ENCODE measurements at places on chromosomes 12 and 14. TPM values are rescaled to one million over a fixed set of nuclear protein-coding genes. Genes with fewer than 3 reads are reported as not detected.

DNA sequence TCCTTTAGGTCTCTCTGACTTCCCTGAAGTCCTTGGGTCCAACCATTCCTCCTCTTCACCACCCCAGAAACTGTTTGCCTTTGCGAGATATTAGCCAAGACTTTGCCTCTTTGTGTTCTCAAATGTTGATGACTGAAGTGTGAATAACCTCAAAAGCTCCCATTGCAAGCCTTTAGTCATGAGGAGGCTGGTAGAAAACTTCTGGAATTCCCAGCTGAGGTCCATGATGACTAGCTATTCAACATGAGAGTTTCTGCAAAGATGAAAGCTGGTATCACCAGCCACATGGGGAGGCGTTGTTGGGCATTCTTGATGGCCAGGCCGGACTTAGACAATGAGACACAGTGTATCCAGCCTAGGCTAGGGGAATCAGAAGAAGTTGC, 111.7 kb downstream of the TBX5 start:
- no peak for DNase-seq

DNA sequence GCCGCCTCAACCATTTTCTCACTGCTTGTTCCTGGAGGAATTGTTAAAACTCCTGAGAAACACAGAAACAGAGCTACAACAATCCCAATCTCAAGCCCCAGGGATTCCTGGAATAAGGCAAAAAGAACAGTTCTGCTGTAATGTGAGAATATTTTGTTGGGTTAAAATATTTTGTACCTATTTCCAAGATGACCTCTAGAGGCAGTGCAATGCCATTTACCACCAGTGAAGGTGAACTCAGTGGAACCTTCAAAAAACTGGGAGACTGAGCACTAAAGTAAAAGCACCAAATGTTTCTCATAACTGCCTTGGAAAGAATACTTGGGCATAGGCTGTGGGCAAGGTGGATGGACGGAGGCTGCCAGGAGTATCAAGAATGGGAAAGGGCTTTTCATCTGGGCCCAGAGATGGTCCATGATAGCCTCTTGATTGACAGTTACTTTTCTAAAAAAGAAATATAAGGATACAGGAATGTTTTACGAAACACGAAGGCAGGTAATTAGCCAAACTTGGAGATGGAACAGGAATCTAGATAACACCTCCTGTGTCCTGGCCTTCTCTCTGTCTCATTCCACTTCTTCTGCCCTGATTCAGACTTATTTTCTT, 334.0 kb upstream of the FLRT2 start:
- DNase-seq = no peak

GRCh38 chr12:72829838-72830237, 557.7 kb downstream of the TRHDE start:
- no peak for DNase-seq

GRCh38 chr14:34023824-34024767, 73.2 kb upstream of the EGLN3 start:
- no peak for DNase-seq

- DNase-seq = no peak
Observed at GRCh38 chr12:87930627-87931026, 98.6 kb downstream of the C12orf50 start.

GRCh38 chr12:38689704-38690103, 215.7 kb downstream of the CPNE8 start:
- no peak for DNase-seq

GRCh38 chr12:128305336-128305892, 38.4 kb downstream of the TMEM132C start:
- no peak for DNase-seq

DNA sequence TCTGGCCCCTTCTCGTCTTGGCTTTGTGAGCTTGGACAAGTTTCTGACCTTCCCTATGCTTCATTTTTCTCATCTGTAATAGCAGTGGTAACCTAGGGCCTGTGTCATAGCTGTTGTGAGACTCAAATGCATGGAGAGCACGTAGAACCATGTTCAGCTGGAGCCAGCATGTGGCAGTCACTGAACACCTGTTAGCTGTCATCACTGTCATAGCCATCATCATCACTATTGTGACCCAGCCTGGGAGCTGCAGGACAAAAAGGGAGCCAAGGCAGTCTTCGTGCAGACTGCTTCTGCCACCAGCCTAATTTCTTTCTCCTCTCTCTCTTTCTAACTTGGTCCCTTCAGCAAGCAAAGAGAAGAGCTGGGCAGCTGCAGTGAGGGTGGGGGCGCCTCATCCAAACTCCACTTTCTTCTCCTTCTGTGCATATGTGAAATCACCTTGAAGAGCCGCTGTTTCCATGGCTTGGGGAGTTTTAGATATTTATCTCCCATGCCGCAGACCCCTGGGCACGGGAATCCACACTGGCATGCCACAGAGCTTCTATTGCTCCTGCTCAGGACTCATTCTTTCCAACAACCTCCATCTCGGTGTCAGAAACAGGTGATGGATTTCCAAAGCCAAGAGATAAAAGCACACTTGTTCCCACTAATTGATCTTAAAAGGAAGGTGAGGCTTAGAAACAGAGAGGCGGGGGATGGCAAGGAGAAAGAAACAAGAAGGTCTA, 87.0 kb downstream of the SRRM4 start:
- no peak for DNase-seq

- DNase-seq = no peak
Observed at GRCh38 chr14:86179980-86180379, 650.0 kb downstream of the FLRT2 start.

GRCh38 chr14:77474479-77475177, 16.7 kb downstream of the AHSA1 start:
- DNase-seq = no peak

- no peak for DNase-seq
Observed at GRCh38 chr12:116297224-116297834, 19.8 kb upstream of the MED13L start.

GRCh38 chr12:23686095-23686494, 263.4 kb downstream of the SOX5 start:
- DNase-seq = no peak

- no peak for DNase-seq
Observed at GRCh38 chr12:116142936-116143898, 134.3 kb downstream of the MED13L start.

DNA sequence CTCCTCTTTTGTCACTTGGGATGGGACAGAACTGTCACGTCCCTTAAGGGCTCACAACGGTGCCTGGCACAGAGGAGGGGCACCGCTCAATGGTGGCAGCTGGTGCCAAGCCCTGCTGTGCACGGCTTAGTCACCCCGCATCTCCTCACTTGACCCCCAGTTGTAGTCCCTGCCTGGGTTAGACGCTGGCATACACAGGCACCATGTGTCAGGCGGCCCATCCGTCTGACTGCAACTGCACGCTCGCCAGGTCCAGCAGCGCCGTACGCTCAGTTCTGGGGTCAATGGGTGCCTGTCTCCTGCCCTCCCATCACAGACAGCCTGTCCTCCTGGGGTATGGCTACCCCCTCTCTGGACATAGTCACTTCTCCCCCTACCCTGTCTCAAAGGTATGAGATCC, 1.6 kb upstream of the PACS2 start:
- no peak for DNase-seq

GRCh38 chr12:100142851-100143559, at the start of gene BLTP3B:
BLTP3B (minus strand) TSS chr12:100142874; CDS start chr12:100142635, 239 bp downstream.
- peak; percentile 87 for DNase-seq

- peak; percentile 43 for DNase-seq
Observed at GRCh38 chr12:69243099-69244084, 4.0 kb downstream of the CPSF6 start.

GRCh38 chr12:130709151-130709970, 6.7 kb downstream of the RIMBP2 start:
- DNase-seq = no peak

- no peak for DNase-seq
Observed at GRCh38 chr14:74203639-74204038, 35.6 kb upstream of the VSX2 start.

DNA sequence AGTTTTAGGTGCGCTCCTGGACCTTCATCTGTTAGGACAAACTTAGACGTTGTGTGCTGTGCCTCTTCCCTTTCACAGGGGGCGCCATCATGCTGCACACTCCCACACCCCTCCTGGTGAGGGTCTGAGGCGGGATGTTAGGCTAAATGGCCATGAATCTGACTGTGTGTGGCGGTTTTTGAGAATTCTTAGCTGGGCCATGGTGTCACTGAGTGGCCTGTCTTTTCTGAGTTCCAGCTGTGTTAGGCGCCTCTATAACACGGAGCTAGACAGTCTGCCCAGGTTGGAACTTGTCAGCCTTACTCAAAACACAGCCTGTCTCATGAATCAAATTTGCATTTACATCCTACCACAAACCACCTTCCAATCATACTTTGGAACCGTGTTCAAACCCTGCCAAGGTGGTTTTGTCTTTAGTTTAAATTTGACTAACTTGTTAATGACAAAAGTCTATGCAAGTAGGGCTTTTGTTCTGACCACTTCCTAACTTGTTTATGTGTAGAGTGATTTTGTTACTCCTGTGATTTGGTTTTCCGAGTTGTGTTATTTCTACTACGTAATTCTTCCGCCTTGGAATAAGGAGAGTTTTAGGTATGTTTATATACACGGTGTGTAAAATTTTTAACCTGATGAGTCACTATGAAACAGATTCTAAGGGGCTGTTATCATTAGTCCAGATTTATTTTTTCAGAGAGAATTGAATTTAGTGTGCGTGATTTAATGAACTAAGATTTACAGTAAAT, 19.6 kb downstream of the ACVR1B start:
- peak; percentile 72 for DNase-seq

DNA sequence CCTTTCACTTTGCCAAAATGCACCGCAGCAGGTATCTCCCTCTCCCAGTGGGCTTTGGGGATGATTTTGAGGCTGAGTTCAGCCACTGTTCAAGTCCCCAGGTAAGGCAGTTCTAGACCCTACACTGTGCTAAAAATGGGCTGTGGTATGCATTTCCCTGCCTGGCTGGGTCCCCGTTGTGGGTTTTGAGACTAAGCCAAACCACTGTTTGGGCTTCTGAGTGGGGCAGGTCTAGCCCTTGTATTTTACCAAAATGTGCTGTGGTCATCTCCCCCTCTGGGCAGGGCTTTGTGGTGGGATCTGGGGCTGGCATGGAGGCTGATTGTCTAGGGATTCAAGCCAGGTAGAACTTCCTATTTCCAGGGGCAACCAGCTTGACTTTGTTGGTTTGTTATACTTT, 13.6 kb upstream of the OR4Q3 start:
- DNase-seq = no peak

GRCh38 chr14:75939200-75939599, 42.6 kb downstream of the TGFB3 start:
- DNase-seq = no peak

GRCh38 chr14:89351516-89352404, 65.3 kb downstream of the FOXN3 start:
- DNase-seq = peak; percentile 72

DNA sequence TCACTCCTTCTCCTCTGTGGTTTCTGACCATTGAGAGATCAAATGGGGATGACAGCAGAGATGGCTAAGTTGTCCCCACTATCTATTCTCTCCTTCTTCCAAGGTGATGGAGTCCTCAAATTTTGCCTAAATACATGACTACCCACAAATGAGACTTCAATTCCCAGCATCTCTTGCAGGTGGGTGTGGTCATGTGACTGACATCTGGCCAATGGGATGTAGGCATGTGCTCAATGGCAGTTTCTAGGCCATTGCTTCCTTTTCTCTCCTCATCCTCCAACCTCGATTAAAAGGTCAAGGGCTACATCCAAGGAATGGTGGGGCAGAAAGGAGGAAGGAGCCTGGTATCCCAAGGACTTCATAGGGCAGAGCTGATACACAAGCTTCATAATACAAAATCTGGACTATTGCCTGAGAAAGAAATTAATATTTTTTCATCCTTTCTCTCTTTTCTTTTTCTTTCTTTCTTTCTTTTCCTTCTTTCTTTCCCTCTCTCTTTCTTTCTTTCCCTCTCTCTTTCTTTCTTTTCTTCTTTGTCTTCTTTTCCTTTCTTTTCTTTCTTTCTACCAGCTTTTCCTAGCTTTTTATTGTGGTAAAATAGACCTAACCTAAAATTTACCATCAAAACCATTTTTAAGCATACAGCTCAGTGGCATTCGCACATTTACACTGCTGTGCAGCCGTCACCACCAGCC, 100.9 kb upstream of the PRB2 start:
- DNase-seq = no peak

DNA sequence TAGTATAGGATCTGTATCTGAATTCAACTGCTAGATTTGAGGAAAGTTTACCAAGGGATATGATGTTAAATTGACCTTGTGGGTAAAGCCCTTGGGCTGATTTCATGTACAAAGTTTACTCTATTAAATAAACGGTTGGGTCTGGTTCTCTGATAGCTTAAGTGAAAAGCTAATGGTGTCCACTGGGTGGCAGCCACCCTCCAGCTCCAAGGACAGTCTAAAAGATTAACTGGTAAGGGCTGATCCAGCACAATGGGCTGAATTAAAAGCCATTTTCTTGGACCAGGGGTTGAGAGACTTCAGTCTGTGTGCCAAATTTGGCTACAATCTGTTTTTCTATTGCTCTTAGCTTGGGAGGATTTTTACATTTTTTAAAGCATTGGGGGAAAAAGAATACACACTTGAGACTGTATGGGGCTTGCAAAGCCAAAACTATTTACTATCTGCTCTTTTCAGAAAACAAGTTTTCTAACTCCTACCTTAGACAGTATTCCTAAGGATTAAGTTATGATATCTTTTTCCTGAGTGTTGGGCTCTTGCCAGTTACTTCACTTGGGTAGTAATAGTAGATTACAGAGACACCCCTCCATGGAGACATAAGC, 116.5 kb downstream of the GPHN start:
- DNase-seq = peak; percentile 60

DNA sequence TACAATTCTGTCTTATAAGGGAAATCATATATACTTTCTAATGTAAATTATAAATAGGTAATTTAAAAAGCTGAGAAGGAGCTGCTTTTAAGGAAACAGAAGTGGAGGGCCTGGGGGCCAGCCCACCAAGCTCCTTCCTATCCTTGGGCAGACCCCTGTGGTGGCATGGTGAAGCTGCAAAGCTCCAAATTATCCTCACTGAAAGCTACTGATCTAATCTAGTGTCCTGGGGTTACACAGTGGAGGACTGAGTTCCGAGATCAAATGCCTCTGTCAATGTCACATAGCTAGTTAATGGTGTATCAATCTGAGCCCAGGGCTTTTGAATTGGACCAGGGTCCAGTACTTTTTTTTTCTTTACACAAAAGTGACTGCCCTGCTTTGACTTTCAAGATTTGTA, 355.4 kb downstream of the CEP128 start:
- no peak for DNase-seq

GRCh38 chr14:94971750-94972149, 185.6 kb downstream of the DICER1 start:
- DNase-seq = no peak

- no peak for DNase-seq
Observed at GRCh38 chr12:115388139-115388538, 704.2 kb upstream of the TBX3 start.

GRCh38 chr12:3300833-3301401, 190.1 kb upstream of the PRMT8 start:
- no peak for DNase-seq

DLGAP5 gene
- total RNA-seq = 0.67 TPM

SLC6A12 gene
- not detected for total RNA-seq

NGB gene
- not detected for total RNA-seq

TMEM119 gene
- 5.9 TPM for total RNA-seq

LAG3 gene
- 8.2 TPM for total RNA-seq

AICDA gene
- not detected for total RNA-seq

ACOT6 gene
- not detected for total RNA-seq

TOMM20L gene
- total RNA-seq = not detected

PTPRQ gene
- not detected for total RNA-seq

CD9 gene
- 3.6 TPM for total RNA-seq
